ENCODE measurements at places on chromosomes 1 and 21.

GRCh38 chr1:92944901-92945747, 16.1 kb downstream of the DIPK1A start:
- DNase-seq, result no peak

GRCh38 chr1:231161667-231162296, at the start of gene TRIM67:
Gene TRIM67, plus strand, starts transcription at chr1:231162058. Its CDS starts 912 bp downstream, at chr1:231162970.
- no peak for DNase-seq

DNA sequence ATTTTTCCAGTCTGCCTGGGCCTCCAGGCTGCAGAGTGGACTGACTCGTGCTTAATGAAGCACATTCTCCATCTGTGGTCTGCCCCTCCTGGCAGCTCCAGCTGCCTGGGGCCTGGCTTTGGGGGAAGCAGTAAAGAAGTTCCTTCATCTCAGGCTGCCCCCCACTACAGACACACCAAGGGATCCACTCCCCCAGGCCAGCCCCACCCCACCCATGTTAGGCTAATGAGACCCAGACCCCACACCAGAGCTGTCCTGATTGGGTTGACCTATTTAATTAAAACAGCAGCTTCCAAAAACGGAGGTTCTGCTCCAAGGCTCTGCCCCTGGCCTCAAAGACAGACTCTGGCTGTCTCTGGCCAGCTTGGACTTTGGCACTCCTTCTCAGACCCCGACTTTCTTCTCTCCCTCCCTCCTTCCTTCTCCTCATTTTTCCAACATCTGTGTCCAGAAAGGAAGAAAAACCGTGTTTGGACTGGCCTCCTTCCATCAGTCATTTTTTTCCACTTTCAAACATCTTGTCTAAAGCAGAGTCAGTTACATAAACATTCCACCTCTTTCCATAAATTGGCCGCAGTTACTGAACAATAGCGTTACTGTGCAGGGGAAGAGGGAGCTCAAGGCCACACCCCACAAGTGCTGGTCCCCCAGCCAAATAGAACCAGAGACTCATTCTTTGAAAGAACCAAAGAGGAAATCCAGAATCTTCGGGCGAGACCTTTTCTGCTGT, 29.7 kb downstream of the SERTAD4 start:
- DNase-seq, result peak; percentile 82

DNA sequence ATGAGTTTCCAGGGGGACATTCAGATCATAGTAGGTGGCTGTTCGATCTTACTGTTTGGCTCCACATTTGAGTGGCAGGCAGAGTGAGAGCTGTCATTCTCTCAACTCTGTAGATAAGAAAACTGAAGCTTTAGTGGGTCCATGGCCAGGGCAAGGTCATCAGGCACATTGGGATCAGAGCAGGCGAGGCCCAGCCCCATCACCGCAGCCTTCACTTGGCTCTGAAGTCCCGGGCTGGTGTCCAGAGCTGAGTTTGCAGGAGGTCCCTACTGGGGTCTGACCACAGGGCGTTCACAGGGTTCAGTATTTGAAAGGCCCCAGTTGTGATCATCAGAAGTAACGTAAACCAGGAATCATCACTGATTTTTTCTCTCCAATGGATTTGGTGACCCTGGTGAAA, 76.7 kb downstream of the OBSCN start:
- DNase-seq, result no peak

GRCh38 chr1:18293291-18293690, 185.7 kb downstream of the IGSF21 start:
- DNase-seq, result no peak

DNA sequence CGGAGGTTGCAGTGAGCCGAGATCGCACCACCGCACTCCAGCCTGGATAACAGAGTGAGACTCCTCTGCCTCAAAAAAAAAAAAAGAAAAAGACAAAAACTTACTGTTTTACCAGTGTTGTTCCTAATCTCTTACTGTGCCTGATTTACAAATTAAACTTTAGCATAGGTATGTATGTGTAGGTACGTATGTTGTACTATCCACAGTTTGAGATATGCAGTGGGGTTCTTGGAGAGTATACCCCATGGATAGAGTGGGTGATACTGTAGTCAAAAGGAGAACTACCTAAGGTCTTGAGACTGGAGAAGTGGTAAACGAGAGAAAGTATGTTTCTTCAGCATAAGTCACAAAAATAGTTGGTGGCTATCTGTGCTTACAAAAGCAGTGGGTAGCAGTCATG, 38.6 kb downstream of the RNF11 start:
- DNase-seq, result no peak

DNA sequence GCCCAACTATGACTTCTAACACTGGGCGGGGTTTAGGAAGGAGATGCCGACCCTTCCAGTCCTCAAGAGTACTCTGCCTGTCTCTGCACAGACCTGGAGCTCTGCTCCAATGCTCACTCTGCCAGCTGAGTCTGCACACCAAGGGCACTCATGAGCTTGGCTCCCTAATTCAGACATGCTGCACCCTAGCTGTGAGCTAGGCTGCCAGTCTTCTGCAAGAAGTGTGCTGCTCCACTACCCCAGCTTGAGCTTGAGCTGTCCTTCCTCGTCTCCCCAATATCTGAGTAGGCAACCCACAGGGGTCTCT, 13.2 kb downstream of the TP53BP2 start:
- DNase-seq, result no peak

- no peak for DNase-seq
Measured at GRCh38 chr1:38613996-38614395, 245.6 kb downstream of the RRAGC start.

DNA sequence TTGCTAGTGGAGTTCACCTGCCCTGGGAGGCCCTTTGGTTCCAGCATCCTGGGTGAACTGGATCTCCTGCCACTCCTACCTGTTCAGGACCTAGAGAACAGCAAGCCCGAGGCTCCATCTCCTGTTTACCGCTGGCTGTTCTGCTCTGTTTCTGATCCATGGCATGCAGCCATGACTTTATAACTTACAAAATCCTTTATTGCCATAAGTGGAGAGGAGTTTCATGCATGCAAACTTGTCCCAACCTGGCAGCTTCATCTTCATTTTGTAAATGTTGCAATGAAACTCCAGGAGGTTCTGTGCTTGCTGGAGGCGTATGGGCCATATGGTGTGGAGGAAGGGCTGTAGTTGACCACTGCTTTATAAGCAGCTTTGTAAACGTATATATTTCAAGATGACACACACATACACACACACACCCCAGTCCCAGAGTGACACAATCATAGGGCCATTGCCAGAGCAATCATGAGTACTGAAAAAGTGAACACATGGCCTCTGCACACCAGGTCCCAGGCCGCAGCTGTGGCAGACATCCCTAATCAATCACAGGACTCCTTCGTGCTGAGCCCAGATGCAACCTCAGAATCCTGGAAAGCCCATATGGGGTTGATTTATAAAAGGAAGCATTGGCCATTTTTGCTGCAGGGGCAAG, 69.0 kb downstream of the UBIAD1 start:
- no peak for DNase-seq

DNA sequence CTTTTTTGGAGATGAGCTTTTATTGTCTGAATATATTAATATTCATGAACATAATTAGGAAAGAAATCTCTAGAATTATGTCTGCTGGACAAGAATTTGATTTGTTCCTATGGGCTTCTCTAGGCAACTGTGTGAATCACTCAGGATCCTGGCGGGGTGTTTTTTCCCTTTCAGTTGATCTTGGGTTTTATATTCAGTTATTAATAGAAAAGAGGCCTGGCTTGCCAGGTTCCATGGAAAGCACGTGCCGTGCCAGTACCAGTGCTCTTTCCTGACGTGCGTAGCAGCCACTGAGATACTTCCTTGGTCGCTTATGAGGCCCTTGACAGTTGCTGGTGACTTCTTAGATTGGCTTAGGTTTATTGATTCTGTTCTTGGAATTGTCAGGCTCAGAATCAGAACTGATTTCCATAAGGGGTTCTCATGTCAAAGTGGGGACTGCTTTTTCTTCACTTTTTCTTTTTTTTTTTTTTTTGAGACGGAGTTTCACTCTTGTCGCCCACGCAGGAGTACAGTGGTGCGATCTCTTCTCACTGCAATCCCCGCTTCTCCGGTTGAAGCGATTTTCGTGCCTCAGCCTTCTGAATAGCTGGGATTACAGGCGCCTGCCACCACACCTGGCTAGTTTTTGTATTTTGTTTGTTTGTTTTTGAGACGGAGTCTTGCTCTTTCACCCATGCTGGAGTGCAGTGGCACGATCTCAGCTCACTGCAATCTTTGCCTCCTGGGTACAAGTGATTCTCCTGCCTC, 48.7 kb upstream of the KIF1B start:
- no peak for DNase-seq

Data from fibroblast of skin of left biceps (primary cell).